Ammon's horn (tissue), 1 donor: ENCODE measurements at places on chromosomes 12 and 14.

- no peak for DNase-seq
Observed at GRCh38 chr14:63672417-63673180, 30.9 kb upstream of the WDR89 start.

GRCh38 chr14:26917086-26917485 lies 319.3 kb upstream of the NOVA1 start:
- DNase-seq: no peak

DNA sequence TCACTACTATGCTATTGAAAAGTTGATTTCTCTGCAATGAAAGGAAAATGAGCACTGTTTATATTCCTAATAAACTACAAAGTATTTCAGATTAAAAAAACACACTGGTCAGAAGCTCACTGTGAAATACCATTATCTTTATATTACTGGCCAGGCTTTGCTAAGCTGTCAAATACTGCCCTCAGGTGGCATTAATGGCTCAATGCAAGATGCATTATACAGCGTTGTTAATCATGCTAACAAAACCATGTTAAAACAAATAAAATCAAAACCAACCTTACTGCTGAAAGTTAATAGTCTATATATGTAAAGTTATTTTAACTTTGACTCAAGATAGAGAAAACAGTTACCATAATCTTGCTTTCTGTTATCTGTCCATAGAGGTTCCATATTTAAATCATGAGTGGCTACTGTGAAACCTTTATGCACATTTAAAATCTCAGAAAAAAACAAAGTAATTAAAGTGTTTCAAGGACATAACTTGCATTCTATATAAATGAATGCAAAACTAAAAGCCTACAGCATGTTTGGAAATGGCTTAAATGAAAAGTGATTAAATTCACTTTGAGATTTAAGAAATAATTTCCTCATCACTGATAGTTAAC lies 121.7 kb downstream of the RALGAPA1 start:
- peak; percentile 66 for DNase-seq

DNA sequence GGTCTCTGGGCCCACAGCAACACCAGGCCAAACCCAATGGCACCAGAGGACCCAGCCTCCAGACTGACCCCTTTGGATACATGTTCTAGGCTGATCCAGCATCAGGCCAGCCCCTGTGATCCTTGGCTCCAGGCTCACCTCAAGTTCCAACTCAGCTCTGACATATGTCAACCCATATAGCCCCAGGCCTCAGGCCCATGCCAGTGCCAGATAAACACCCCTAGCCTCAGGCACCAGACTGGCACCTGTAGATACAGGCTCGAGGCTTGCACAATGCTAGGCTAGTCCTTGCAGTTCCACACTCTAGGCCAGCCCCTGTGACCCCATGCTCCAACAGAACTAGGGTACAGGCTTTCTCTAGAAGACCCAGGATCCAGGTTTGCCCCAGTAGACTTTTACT lies 287.5 kb downstream of the KCNC2 start:
- DNase-seq: no peak
